ENCODE measurements at places on chromosomes 16 and 17. TPM values are rescaled to one million over a fixed set of nuclear protein-coding genes. Genes with fewer than 3 reads are reported as not detected.

MSLN gene
- 14.6 TPM for polyA plus RNA-seq

NEUROD2 gene
- polyA plus RNA-seq = 0.03 TPM

ARL5C gene
- polyA plus RNA-seq = 0.57 TPM

CACNG3 gene
- polyA plus RNA-seq = not detected
